ENCODE measurements at places on chromosomes 5 and 9. TPM values are rescaled to one million over a fixed set of nuclear protein-coding genes. Genes with fewer than 3 reads are reported as not detected.

GABRA6 gene
- total RNA-seq: not detected

MCC gene
- total RNA-seq: 10.3 TPM

ORM2 gene
- not detected for total RNA-seq

ADCY2 gene
- total RNA-seq: not detected

RANBP3L gene
- total RNA-seq: not detected

GRIA1 gene
- not detected for total RNA-seq

PCDHGA1 gene
- total RNA-seq: 0.06 TPM

YIPF5 gene
- 17.6 TPM for total RNA-seq

CCNI2 gene
- not detected for total RNA-seq

DEPDC1B gene
- total RNA-seq: 23.8 TPM

DND1 gene
- 0.75 TPM for total RNA-seq

FBP1 gene
- total RNA-seq: 40.4 TPM

SLC1A3 gene
- 24.7 TPM for total RNA-seq

ALDOB gene
- total RNA-seq: not detected

SPINK6 gene
- not detected for total RNA-seq

AGXT2 gene
- not detected for total RNA-seq

PCSK5 gene
- total RNA-seq: not detected

AGTPBP1 gene
- total RNA-seq: 6.0 TPM

SMIM33 gene
- not detected for total RNA-seq

PNPLA7 gene
- 0.77 TPM for total RNA-seq

FOXD4L6 gene
- total RNA-seq: not detected

LHX6 gene
- 16.5 TPM for total RNA-seq

GRM6 gene
- not detected for total RNA-seq

DOCK8 gene
- 1.9 TPM for total RNA-seq

ADAMTS19 gene
- not detected for total RNA-seq

PCDHGA10 gene
- 0.23 TPM for total RNA-seq

TOPORS gene
- total RNA-seq: 11.4 TPM

BTNL3 gene
- not detected for total RNA-seq

LHX3 gene
- not detected for total RNA-seq

HTR1A gene
- total RNA-seq: not detected

GFI1B gene
- not detected for total RNA-seq

SPAAR gene
- total RNA-seq: 0.35 TPM

IL7R gene
- total RNA-seq: 7.1 TPM

HNRNPA0 gene
- 14.9 TPM for total RNA-seq

SLC23A1 gene
- total RNA-seq: not detected

FOXD4L3 gene
- not detected for total RNA-seq

PRRX2 gene
- total RNA-seq: 1.3 TPM

ITGA1 gene
- 4.7 TPM for total RNA-seq

GBGT1 gene
- not detected for total RNA-seq

ADRB2 gene
- total RNA-seq: 42.1 TPM

IFNA2 gene
- not detected for total RNA-seq

HMCN2 gene
- total RNA-seq: 0.11 TPM

EQTN gene
- not detected for total RNA-seq

SPATA31D4 gene
- not detected for total RNA-seq

LRRTM2 gene
- not detected for total RNA-seq

MORN5 gene
- total RNA-seq: not detected

HAVCR2 gene
- total RNA-seq: not detected

RGS14 gene
- 32.3 TPM for total RNA-seq

TRIM36 gene
- 0.15 TPM for total RNA-seq

GRIN3A gene
- not detected for total RNA-seq

TMEM215 gene
- total RNA-seq: not detected

Data from PC-3 (cell line).